CD4-positive, alpha-beta T cell treated with Interleukin-21 for 1 hour (primary cell): ENCODE measurements at places on chromosomes 11 and 22.
A peak's percentile ranks its signal among the peaks of the same experiment; 100 is the strongest.

DNA sequence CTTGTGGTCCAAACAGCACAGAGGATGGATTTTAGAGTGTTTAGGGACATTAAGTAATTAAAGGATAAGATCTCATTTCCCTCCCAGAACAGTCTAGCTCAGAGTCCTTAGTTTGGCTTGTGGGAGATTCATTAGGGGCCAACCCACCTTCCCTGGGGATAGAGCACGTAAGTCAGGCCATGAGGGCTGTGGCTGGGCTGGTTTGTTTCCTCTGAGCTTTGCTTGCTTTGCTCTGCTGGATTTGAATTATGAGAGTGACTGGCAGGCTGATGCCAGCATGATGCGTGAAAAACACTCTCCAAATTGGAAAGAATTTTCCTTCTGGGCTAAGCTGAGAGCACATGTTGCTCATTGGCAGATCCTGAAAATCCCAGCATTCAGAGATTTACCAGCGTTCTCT lies 84.7 kb upstream of the HEPHL1 start:
- no peak for DNase-seq

DNA sequence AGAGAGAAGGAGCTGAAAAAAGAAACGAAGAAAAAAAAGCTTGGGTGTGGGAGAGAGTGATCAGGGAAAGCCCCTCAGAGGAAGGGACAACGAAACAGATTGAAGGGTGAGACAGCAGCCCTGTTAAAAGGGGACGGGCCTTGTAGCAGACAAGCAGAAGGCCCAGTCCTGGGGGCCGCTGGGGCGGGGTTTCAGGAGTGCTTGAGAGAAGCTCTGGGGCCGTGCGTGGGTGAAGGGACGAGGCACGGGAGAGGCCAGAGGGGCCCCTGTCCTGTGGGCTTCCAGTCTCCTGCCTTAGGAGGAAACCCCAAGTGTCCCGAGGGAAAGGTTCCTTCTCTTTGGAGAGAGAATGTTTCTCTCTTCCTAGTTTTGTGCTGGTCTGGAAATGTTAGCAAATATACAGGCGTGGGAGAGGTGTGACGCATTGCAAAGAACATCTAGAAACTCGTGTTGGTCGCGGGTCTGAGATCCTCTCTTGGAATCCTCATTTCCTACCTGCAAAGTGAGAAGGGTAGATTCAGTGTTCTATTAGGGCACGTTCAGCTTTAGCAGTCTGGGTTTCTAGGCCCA lies 28.6 kb downstream of the ADAMTS15 start:
- DNase-seq = no peak

DNA sequence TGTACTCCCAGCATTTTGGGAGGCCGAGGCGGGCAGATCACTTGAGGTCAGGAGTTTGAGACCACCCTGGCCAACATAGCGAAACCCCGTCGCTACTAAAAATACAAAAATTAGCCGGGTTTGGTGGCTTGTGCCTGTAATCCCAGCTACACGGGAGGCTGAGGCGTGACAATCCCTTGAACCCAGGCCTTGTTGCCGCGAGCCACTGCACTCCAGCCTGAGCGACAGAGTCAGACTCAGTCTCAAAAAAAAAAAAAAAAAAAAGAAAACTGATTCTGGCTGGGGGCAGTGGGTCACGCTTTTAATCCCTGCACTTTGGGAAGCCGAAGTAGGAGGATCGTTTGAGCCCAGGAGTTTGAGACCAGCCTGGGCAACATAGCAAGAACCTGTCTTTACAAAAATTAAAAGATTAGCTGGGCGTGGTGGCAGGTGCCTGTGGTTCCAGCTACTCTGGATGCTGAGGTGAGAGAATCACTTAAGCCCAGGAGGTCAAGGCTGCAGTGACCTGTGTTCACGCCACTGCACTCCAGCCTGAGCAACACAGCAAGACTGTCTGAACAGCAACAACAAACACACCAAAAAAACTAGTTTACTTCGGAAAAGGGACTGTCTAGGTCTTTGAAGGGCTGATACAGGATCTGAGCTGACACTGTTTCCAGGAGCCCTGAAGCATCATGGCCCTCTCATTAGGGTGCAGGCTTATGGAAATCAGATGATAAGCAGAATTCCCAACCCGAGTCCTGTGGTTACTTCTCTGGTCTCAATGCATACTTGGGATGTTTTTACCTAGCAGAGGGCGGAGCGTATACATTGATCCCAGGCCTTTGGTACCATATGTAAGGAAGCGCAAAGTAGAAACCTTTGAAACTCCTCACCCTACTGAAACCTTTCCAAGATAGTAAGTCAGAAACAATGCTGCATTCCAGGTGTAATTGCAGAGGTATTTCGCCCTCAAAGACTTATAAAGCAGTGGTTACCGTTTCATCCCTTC lies 1.8 kb upstream of the CHKB start:
- no peak for DNase-seq

GRCh38 chr11:65297026-65297672 lies 17.5 kb upstream of the CDC42EP2 start:
- no peak for DNase-seq

DNA sequence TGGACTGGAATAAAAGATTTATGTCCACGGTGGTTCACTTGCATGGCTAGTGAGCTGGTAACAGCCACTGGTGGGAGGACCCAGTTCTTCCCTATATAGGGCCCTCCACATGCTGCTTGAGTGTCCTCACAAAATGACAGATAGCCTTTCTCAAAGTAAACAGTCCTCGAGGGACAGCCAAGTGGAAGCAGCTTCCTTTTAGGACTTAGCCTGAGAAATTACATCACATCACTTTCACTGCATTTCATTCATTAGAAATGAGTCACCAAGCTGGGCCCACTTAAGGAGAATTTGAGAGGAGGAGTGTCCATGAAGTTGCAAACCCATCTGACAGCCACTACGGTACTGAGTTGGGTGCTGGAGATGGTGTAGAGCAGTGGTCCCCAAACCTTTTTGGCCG lies 7.0 kb downstream of the ISX start:
- no peak for DNase-seq

GRCh38 chr22:43811777-43812148 lies 342 bp downstream of the EFCAB6 start:
- DNase-seq = no peak

GRCh38 chr11:554428-555226 lies 5.9 kb downstream of the LMNTD2 start:
- peak; percentile 83 for DNase-seq

DNA sequence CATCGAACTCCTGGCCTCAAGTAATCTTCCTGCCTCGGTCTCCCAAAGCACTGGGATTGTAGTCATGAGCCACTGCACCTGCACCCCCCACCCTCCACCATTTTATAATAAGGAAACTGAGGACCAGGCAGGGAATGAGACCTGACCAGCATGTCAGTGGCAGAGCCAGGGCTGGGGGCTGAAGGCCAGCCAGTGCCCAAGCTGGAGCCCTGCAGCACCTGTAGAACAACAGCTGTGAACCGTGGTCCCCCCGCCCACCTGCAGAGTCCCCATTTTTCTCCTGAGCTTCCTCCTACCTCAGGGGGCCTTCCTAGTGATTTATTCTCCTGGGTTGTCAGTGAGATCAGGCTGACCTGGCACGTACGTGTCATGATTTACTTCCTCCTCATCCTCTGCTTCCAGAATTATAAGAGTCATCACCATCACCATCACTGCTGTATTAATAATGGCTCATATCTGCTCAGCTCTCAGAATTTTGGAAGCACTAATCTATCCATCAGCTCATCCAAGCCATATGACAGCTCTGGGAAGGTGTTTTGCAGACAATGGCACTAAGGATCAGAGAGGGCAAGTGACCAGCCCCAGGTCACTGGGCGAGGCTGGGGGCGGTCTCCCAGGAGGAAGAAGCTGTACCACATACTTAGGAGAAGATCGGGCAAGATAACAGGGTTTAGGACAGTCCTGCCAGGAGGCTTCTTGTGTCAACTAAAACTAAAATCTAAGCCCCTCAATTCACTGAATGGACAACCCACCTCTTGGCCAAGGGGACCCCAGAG lies 5.5 kb upstream of the SLCO2B1 start:
- DNase-seq = no peak

DNA sequence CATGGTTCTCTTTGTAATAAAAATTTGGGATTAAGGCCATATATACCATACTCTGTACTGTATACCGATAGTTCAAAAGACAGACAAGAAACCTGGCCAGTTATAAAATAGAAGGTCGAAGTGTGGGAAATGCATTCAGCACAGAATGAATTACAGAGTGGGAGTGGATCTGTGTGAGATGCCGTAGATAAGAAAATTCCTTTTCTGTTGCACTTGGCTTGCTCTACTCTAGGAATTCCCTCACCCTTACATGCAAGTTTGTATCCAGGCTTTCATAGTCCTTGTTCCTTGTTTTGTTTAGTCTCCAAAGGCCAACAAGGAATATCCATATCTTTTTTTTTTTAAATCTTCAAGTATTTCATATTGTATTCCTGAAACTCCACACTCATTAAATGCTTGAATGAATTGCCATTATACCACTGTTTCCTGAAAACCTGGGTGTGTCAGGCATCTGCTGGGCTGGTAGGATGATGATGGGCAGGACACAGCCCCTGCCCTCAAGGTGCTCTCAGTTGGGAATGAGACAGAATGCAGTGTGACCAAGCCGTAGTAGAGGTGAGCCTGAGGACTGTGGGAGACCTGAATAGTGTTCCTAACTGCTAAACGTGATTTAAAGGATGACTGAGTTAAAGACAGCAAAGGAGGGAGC lies 53.5 kb downstream of the TEAD1 start:
- DNase-seq = no peak

GRCh38 chr11:125376117-125376516 lies 119.9 kb downstream of the FEZ1 start:
- DNase-seq = no peak

- no peak for DNase-seq
Observed at GRCh38 chr22:37887584-37888378, 18.3 kb upstream of the MICALL1 start.

- DNase-seq = no peak
Observed at GRCh38 chr22:45163099-45163450, 650 bp upstream of the NUP50 start.

GRCh38 chr11:15327786-15328231 lies 213.1 kb downstream of the INSC start:
- no peak for DNase-seq

DNA sequence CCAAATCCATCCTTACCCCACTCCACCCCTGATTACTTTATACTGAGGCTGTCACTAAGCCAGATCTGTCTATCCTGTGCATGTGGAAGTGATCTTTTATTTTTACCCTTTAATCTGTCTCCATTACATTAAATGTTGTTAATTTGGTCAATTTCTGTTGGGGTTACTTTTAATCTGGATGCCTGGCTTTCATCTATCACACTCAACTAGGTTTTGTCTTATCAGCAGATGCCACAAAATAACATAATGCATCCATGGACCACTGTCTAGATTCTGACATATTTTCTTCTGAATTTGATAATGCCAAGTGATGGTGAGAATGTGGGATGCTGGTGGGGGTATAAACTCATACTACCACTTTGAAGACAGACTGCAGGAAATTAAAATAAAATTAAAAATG lies 108.4 kb downstream of the FDX1 start:
- no peak for DNase-seq

DNA sequence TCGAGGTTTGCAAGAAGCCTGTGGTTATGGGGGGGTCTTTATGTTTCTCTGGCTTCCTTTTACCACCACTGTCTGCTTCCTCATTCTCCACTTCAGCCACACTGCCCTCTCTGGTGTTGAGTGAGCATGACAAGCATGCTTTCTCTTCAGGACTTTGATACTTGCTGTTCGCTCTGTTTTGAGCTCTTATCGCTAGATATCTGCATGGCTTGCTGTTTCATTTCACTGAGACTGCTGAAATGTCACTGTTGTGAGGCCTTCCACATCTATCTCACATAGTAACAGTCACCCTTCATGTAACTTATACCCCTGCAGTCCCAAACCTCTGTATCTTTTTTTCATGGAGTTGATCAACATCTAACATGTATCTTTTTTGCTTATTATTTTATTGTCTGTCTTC lies 59.8 kb downstream of the TMEM135 start:
- peak; percentile 57 for DNase-seq

- no peak for DNase-seq
Observed at GRCh38 chr22:39312410-39312809, 7.0 kb downstream of the RPL3 start.

DNA sequence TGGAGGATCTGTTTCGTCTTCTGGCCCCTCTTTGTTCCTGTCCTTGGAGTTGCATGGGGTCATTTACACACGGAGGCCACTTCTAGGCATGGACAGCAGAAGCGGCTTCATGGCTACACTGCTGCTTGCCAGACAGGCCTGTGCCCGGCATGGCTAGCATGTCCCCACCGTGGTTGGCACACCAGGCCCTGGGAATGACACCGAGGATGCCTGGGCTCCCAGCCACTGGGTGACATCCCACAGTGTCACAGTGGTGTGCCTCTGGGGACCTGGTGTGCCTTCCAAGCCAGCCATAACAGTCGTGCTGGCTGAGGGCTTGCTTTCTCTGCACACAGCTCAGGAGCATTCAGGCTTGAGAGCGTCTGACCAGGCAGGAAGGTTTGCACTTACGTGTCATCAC lies 910.1 kb downstream of the TBC1D22A start:
- DNase-seq = no peak

DNA sequence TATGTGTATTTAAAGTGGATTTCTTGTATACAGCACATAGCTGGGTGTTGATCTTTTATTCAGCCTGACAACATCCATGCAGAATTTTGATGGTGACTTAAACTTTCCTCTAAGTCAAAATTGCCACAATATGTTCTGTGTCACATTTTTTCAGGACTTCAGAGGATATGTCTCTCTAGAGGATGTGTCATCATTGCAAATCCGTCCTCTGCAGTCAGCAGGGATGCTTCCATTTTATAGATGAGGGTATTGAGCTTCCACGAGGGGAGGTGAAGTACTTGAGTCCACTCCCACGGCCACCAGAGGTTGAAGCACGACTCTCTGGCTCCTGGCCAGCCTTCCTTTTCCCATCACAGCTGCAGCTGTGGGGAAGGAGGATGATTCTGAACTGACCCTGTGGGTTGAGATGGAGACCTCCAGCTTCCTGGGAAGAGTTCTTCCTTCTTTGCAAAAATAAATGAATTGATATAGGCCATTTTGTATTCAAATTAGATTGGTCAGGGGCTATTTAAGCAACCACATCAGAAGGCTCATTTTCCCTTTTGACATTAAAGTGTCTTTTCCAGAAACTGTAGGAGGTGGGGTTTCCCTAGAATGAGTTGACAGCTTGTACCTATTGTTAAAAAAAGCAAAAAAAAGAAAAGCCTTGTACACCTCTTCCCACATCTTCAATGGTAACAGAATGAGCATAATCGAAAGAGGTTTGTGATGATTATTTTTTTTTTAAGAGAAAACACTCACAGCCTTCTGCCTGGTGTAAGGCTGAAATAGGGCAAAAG lies 55.2 kb upstream of the MYEOV start:
- no peak for DNase-seq

GRCh38 chr11:116276051-116277044 lies 496.4 kb downstream of the BUD13 start:
- peak; percentile 69 for DNase-seq
